ENCODE measurements at places on chromosomes 12 and 14.
A peak's percentile ranks its signal among the peaks of the same experiment; 100 is the strongest.

- no peak for DNase-seq
Measured at GRCh38 chr12:122028905-122029560, 7.3 kb downstream of the BCL7A start.

- DNase-seq = no peak
Measured at GRCh38 chr14:44265246-44265645, 241.8 kb downstream of the FSCB start.

GRCh38 chr12:112107306-112108201, 1.0 kb downstream of the NAA25 start:
- no peak for DNase-seq

GRCh38 chr12:59179231-59179630, 258.9 kb upstream of the LRIG3 start:
- DNase-seq = no peak

- peak; percentile 16 for DNase-seq
Measured at GRCh38 chr14:53432378-53432802, 279.3 kb upstream of the DDHD1 start.

GRCh38 chr14:102164965-102165364, 25.3 kb downstream of the WDR20 start:
- DNase-seq = no peak

DNA sequence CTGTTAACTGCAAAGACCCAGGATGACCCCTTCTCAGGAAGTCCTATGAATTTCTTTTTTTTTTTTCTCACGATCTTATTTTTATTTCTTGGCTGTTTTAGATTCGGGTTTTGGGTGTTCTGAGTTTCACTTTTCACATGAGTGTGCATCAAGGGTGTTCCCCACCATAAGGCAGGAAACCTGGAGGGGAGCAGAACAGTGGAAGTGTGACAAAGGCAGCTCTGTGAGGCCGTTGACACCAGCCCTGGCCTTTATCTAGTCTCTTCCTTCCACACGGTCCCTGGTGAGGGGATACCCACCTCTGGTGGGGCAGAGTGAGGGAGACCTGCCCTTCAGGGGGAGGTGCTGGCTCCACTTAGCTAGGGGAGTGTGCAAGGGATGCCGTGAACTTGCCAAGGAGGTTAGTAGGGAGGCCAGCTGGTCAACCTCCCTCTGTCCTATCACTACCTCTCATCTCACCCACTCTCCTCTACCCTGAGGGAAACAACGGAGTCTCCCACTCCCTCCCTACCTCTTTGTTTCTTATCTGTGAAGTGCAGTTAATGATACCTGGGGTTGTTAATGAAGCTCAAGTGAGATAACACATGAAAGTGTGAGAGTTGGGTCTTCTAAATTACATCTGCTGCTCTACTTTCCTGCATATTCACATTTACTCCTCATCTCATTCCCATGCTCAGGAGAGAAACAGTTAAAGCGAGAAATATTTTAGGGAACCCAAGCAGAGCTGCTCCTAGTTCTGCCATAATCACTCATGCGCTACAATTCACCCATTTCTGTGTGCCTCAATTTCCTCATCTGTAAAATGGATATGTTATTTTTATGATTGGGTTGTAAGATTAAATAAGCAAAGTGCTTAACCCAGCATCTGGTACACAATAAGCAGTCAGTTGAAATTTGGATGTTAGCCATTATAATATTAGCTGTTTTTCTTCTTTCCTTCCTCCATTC, 4.4 kb upstream of the GALNT6 start:
- no peak for DNase-seq

DNA sequence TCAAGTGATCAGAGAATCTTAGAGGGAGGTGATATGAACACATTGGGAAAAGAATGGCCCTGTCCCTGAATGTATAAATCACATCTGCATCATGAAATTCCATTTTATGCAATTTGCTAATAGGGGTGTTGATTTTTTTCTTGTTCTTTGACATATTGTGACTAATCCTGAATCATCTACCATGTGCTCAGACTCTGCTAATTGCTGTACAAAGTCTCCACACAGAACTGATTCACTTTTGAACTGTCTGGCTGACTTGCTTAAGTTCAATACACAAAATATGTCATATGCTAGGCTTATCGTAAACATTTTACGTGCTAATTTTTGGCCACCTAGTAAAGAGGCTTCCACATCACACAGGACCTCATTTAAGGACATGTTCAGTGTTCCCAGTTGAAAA, 2.6 kb downstream of the TMEM132D start:
- no peak for DNase-seq

DNA sequence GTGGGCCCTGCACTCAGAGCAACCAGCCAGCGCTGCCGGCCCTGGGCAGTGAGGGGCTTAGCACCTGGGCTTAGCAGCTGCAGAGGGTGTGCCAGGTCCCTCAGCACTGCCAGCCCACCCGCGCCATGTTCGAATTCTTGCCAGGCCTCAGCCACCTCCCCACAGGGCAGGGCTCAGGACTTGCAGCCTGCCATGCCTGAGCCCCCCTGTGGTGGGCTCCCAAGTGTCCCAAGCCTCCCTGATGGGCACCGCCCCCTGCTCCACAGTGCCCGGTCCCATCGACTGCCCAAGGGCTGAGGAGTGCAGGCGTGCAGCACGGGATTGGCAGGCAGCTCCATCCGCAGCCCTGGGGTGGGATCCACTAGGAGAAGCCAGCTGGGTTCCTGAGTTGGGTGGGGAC, 98.0 kb upstream of the NID2 start:
- DNase-seq = no peak

- DNase-seq = no peak
Measured at GRCh38 chr12:42382013-42382696, 56.2 kb downstream of the PPHLN1 start.

DNA sequence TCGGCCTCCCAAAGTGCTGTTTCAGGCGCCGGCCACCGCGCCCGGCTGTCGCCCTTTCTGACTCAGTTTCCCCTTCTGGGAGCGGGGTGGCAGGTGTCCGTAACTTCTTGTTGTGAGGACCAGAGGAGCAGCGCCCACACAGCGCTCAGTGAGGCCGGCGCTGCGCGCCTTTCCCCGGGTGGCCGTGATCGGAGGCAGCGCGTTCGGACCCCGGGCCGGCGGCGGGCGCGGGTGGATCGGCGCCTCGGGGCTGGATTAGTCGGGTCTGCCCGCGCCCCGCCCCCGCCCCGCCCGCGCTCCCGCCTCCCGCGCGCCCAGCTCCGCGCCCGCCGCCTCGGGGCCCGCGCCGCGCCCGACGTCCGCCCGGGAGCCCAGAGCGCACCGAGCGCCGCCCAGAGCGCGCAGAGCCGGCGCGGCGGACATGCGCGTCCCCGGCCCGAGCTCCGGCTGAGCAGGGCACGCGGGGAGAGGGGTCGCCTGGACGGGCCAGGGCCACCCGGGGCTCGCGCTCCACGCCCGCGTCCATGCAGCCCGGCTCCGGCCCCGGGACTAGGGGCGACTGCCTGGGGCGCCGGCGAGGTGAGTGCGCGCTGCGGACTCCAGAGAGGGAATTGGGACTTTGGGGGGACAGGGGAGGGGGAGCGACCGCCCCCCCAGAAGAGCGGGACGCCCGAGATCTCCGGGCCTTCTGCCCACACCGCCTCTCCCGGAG, 50.6 kb downstream of the LRCOL1 start:
- peak; percentile 78 for DNase-seq

DNA sequence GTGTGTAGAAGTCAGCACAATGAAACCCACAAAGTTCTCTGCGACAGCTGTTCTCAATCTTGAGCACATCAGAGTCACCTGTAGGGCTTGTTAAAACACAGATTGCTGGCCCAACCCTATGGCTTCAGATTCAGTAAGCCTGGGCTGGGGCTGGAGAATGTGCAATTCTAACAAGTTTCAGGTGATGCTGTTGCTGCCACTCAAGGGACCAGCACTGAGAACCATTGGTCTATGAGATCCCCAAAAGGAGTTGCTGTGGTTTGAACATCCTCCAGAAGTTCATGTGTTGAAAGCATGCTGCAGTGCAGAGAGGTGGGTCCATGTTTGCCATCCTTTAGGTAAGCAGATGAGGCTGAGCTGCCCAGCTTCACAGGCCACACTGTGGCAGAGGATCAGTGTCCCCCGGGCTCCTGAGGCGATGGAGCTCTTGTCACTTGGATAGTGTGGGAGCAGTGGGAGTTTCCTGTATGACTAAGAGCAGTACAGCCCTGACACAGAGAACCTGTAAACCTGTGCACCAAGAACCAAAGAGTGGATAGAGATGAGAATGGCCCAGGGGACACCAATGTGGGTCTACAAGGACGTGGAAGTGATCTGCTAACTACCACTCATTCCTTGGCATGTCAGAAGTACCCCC, 8.0 kb upstream of the RTRAF start:
- DNase-seq = no peak

DNA sequence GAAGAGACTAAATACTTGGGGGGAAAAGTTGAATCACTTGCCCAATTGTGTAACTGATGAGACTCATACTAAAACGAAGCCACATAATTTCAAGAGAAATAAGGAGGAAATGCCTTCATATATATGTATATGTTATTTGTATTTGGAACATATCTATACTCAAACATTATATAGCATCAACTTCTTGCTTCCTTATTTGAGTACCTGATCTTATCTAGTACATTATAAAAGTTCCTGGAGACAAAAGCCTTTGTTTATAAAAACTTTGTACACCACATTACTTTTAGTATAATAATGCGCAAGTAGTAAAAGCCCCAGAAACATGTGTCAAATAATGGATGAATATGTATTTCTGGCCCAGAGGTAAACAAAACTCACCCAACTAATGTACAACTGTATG, 92.0 kb downstream of the SLC2A13 start:
- no peak for DNase-seq

DNA sequence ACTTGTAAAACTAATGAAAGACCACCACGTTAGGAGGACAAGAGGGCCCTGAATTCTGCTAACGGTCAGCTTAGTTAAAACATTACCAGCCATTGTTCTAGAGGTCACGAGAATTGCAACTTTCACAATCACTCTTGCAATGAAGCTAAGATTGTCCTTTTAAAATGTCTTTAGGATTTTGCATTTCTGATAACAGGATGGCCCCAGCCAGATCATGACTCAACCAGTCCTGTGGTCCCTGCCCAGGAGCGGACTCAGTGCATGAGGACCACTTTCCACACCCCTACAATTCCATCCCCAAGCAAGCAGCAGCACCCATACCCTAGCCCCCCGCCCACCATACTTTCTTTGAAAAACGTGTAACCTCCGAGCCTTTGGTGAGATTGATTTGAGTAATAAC, 28.7 kb downstream of the HSP90AA1 start:
- DNase-seq = no peak

DNA sequence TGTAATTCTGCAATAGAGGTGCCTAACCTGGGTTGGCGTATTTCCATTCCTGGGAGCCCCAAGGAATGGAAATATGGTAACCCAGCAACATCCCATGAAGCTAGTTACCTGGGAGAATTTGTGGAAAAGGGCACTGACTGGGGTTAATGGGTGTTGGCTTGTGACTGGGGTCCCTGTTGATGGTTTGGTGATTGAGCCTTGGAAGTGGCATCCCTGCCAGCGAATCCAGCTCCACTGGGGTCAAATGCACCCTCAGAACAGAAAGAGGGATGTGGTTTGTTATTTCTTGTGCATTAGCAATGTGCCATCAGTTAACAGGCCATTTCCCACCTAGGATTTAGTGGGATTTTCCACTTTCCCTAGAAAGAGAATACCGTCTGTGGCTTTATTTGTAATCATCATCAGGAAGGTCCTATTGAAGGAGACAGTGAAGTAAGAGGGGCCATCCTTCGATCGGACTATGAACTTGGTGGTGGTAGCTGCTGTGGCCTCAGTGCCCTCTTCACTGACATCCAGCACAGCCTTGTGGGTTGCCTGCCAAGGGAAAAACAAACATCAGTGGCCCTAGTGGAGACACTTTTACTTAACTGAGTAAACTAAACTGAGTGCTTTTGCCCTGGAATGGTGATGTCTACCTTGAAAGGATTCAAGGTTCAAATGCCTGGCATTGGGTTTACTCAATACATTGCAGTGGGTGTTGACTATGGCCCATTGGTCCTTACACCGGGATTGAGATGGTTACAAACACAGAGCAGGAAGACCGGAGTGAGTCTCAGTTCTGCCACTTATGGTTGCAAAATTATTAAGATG, 10.4 kb upstream of the SERPINA11 start:
- no peak for DNase-seq

- no peak for DNase-seq
Measured at GRCh38 chr14:56808110-56808382, 2.2 kb downstream of the OTX2 start.
